Stimulated activated CD4-positive, alpha-beta T cell treated with anti-CD3 and anti-CD28 coated beads, Interleukin-1b, Interleukin-23, amount 100 ng/mL, for 1 hour (primary cell): ENCODE measurements at places on chromosomes 1 and 21.

GRCh38 chr1:16720351-16721223 is 19.7 kb upstream of the RNU1-4 start:
- DNase-seq: no peak

GRCh38 chr1:200405264-200405663 is 4.6 kb downstream of the ZNF281 start:
- DNase-seq: no peak

GRCh38 chr1:117612517-117613248 is 6.8 kb downstream of the TENT5C start:
- DNase-seq: no peak

DNA sequence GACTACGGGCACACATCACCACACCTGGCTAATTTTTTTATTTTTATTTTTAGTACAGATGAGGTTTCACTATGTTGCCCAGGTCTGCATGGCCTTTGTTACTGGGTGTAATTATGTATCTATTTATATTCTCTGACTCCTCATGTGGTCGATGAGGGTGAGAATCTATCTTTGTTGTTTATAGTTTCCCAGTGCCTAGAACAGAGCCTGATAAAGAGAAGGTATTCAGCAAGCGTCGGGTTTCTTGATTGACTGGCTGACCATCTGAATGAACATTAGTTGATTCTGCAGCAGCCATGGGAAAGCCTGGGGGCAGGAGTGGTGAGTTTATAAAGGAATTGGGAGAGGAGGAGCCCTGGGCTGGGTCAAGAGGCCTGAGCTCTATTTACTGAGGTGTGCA is 28.5 kb downstream of the SERINC2 start:
- no peak for DNase-seq

- no peak for DNase-seq
Measured at GRCh38 chr1:65310078-65310587, 790 bp downstream of the DNAJC6 start.

DNA sequence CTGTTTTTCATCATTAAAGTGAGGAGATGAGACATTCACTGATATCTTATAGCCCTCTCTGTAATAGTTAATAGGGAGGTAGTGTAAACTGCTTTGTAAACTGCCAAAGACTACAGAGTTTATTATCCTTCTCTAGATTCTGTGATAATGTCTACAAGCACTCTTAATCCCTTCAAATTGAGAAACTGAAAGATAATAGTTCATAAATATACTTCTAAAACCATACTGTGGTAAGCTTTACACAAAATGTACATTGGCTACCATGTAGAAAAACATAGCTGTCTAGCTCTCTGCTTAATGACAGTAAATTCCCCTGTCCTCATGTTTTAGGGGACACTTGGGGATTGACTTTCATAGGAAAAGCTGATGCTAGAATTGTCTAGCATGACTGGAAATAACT is 39.6 kb downstream of the CXADR start:
- DNase-seq: no peak

DNA sequence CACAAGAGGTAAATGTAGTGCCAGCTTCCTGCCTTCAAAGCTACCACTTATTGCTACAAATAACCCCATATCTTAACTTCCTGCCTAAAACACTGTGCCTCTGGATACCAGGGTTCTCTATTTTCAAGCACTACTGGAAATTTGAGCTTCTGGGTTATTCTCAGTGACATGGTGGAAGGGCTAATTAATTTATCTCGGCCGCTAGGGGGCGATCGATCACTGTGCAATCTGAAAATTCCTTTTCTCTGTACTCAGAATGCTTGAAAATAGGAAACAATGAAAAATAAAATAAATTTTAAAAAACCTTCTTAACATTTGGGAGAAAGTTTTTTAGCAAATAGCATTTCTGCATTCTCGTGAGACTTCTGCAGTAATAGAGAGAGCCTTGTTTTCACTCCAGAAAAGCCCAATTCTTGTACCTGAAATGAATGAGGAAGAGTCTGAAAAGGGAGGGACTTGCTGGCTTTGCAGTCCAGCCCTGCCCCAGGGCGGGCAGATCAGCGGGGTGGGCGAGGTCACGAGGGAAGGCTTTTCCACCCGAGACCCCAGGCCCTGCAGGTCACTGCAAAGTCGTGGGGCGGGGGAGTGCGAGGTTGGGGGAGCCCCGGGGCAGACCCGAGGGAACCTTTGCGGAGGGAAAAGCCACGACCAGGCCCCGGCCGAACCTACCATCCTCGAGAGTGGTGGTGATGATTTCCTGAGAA is 276.7 kb downstream of the PCP4 start:
- peak; percentile 9 for DNase-seq

DNA sequence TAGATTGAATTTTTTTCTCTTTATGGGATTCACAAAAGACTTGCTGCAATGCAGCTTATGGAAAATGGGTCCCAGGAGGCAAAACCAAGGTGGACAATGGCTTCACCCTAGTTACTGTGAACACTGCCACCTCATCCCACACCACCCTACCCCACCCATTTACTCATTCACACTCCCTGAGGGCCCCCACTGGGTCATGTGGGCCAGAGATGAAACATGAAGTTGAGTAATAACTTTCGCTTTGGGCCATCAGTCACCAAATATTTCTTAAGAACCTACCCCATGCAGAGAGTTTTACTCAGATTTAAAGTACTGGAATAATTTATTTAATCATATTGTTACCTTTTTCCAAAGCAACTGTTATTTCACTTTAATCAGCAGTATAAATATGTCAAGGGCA is 191.8 kb downstream of the TPR start:
- DNase-seq: no peak

DNA sequence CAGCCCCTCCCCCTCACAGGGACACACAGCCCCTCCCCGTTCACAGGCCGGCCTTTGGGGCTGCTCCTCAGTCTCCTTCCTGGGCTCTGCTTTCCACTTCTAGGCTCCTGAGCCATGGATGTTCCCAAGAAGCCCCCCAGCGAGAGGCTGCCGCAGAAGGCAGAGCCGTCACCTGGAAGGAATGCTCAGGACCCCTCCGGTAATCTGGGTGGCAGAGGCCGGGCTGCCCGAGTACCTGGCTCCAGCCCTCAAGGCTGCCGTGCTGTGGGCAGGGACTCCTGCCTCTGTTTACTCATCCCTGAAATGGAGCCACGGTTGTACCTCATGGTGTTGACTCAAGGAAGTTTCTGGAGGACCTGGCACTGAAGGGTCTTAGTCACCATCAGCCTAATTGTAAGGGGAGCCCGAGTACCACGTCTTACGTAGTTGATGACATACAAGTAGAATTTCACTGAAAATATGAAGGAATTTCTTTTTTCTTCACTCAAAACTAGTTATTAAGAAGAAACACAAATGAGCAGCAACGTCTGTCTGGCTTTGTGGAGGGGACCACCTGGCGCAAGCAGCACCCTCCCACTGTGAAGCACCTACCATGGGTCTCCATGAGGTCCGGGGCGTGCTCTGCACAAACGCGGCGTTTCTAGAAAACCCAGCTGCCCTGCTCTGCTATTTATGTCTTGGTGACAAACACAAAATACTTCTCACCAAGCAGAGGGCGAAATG is 33.7 kb downstream of the PRDM15 start:
- DNase-seq: no peak

DNA sequence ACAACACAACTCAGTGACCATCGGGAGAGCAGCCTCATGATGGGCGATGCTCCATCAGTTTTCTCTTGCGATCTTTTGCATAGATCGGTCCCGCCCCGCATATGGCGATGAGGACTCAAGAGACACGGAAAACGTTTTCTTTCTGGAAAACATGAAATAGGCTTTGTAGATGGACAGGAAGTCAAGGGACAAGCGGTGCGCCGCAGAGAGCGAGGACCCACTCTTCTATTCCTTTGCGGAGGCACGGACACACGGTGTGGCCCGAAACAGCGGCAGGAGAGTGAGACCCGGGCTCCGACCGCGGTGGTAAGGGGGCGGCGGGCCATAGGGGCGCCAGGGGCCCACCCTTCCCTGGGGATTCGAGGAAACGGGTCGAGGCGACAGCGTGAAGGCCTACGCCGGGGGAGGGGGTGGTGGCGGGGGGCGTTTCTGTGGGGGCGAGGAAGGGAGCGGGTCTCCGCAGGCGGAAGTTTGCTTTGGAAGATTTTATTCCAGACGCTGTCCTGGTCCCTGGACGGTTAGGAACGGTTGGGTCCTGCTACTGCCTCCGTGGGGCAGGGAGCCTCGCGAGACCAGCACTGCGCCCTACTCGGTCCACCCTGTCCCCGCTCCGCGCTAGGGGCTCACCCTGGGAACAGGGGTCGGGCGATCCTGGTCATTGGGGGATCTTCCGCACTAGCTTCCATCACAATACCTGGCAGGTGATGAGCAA is 796 bp upstream of the TDRKH start:
- DNase-seq: no peak

GRCh38 chr21:35528116-35529042 is 479.3 kb upstream of the RUNX1 start:
- DNase-seq: peak; percentile 15

DNA sequence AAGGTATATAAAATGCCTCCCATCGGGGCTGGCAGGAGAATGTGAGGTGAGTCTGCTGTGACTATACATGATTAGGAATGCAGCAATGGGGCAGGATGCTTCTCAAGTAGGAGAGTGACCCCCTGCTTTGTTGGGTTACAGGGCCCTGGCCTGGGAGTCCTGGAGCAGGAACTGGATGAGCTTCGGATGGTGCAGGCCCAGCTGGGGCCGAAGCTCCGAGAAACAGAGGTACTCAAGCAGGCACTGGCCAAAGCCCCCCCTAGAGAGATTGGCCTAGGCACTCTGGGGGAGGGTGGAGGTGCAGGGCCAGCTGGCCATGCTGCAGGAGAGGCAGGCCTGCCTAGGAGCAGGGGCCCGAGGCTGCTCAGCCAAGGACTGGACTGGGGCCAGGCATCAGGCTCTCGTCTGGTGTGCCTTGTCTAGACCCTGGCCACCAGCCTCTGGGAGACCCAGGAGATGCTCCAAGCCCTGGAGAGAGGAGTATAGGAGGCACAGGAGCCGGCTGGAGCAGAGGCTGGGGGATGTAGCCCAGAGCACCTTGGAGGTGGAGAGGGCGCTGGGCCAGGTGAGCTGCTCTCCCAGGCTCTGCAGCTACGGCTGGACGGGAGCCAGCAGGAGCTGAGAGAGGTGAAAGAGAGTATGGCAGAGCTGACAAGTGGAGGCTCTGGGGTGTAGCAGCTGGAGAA is 32.8 kb upstream of the PKP1 start:
- no peak for DNase-seq

- no peak for DNase-seq
Measured at GRCh38 chr1:119674835-119675289, 26.8 kb upstream of the ZNF697 start.

GRCh38 chr1:27849951-27850350 is 19.4 kb downstream of the PPP1R8 start:
- no peak for DNase-seq

DNA sequence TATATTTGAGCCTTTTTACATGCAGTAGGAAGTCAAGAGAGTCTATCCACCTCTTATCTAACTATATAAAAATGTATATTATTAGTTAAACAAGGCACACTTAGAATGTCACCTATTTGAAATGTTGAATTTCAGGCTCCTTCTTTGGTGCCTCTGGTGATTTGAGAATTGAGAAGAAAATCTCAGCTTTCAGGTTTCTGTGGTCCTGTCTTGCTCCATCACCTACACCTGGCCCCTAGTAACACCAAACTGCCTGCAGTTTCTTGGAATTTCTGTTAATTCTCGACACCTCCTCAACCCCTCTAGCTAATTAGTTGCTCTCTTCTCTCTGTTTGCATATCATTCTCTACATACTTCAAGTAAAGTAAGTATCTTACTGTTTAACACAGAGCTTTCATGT is 54.9 kb upstream of the WNT2B start:
- no peak for DNase-seq

- DNase-seq: no peak
Measured at GRCh38 chr1:235649368-235650163, at the start of gene GNG4. Gene GNG4 (minus strand): TSS chr1:235649784. CDS start chr1:235583838, 65,946 bp downstream.

- DNase-seq: no peak
Measured at GRCh38 chr1:232988572-232989040, 38.2 kb downstream of the NTPCR start.

DNA sequence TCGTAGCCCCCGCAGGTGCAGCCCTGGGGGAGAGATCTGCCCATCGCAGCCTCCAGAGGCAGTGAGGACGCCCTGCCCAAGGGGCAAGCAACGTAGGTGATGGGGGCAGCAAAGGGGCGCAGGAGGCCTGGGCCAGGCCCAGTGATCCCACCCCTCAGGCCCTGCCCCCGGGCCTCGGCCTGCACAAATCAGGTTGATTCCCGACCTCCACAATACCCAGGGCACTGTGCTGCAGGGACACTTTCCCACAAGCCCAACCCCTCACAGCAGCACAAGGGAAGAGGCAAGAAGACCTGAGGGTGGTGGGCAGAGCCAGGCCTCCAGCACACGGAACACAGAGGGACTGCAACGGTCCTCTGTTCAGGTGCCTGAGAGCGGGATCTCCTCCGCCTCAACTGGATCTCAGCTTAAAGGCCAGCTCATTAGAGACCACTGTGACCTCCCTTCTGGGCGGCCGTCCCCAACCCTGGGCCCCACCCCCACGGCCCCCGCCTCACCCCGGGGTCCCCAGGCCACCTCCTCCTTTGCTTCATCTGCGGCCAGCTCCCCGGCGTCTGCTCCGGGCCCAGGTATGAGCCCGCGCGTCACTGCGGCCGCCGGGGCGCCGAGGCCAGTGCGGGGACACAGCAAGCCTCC is 812 bp upstream of the ARF1 start:
- no peak for DNase-seq

DNA sequence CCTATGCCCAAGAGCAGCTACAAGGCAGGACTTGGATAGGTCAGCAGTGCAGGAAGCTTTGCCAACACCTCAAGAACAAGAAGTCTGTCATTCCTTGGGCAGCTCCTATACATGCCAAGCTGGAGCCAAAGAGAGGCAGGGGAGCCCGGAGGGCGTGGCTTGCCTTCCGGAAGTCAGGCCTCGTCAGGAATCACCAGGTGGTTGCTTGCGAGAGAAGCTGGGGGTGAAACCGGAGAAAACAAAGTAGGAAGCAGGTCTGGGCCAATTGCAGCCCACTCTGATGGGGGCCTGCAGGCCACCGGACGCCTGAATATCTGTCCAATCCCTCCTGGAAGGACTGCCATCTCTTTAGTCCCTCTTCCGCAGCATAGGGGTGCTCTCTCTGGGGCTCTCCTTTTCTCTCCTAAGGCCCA is 794 bp upstream of the FAM76A start:
- DNase-seq: no peak

GRCh38 chr1:47478090-47478489 is 40.2 kb downstream of the FOXD2 start:
- no peak for DNase-seq

GRCh38 chr1:204294357-204294756 is 65.4 kb downstream of the PLEKHA6 start:
- no peak for DNase-seq

GRCh38 chr1:198491028-198491427 is 49.5 kb downstream of the ATP6V1G3 start:
- no peak for DNase-seq

DNA sequence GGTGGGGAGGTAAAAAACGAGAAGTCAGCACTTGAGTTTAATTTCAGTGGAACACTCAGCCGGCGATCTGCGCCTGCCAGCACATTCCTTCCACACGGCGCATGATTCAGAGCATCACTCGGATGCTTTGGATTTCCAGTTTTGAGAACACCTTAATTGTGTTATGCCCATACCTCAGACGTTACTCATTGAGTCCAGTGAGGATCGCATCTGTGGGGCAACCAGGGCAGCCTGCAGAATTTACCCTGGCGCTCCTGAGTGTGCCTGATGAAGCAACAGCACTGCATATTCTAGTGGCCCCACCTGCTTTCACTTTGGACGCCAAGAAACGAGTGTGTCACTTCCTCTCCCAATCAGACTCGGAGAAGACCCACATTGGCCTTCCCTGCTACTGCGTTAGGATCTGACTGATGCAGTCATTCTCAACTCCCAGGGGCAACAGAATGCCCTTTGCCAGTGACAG is 19.9 kb downstream of the FAM89A start:
- no peak for DNase-seq
